ENCODE measurements at places on chromosomes 6 and 20.

DNA sequence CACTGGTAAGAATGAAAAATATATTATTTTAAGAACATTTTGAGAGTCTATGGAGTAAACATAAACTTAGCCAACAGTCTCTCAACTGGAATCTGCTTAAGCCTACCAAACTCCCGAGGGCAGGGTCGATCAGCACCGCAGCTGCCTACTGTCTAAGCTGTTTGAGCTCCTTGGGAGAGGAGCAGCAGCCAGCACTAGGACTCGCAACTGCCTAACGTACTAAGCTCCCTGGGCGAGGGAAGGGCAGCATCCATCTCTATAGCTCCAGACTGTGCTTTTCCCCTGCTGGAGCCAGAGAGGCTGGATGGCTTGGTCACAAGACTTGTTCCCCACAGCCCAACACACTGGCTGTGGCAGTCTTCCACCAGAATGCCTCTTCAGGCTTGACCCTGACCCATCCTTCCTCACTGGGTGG lies 96.4 kb downstream of the MOXD1 start:
- no peak for DNase-seq

GRCh38 chr6:30845183-30845582 lies 39.1 kb upstream of the DDR1 start:
- no peak for DNase-seq

- no peak for DNase-seq
Measured at GRCh38 chr6:143018955-143019354, 41.7 kb upstream of the AIG1 start.

GRCh38 chr20:53343448-53343847 lies 250.2 kb downstream of the ZNF217 start:
- DNase-seq: no peak

- no peak for DNase-seq
Measured at GRCh38 chr20:38063911-38064530, 30.5 kb downstream of the RPRD1B start.

DNA sequence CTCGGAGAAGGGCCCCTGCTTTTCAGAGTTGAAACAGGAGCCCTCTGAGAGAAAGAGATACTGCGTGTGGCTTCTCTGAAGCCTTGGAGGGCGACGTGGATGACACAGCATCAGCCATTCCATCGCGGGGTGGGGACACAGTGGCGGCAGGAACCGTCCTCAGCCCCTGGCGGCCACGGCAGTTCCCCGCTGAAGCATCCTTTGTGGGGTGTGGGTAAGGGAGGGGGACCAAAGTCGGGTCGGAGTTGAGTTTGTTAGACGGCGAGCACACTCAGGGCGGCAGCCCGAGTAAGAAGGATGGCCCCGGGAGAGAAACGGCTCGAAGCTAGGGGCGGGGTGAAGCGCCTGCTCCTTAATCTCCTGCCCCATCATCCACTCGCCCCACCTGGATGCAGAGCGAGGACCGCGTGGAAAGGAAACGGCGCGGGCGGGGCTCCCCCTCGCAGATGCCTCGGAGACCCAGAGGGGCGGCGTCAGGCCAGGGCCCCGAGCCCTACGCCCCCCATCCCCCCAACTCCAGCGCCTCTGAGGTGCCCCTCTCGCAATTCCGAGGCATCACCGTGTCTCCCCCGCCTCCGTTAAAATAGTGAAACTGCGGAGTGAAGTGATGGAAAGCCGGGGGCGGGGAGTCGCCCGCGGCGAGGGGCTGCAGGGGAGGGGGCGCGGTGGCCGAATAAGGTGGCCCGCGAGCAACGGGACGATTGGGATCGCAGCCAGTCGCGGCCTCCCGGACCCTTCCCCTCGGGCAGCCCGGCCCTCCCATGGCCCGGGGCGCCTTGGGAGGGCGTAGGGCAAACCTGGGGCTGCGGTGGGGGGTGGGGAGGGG lies 796 bp upstream of the RREB1 start:
- DNase-seq: no peak

DNA sequence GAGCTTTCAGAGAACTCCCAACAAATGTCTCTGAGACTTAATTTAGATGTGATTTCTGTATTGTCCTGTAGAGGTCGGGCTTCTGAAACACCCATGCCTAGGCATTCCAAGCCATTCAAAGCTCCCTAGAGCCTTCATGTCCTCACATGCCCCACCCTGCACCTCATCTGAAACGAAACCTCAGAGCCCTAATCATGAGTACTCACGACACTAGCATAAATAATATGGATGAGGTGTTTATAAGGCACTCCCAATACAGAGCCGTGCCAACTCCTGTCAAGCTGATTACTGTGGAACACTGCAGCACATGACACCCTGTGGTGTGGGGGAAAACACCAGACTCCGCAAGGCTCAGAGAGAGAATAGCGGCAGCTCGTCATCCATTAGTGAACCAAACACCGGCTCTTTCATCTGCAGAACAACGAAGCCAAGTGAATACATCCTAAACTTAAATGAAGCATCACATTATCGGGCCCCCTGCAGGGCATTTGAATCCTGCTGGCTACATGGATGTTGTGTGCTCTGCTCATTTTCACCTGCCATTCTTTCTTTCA lies 83.8 kb downstream of the FNDC1 start:
- peak; percentile 68 for DNase-seq

Data from HFF-Myc (cell line).